Stimulated activated CD8-positive, alpha-beta memory T cell treated with anti-CD3 and anti-CD28 coated beads, Interleukin-2, amount 100 ng/mL, for 1 hour (primary cell): ENCODE measurements at places on chromosomes 16 and 17.

- no peak for DNase-seq
These were observed 12.7 kb downstream of the HSD17B2 start for GRCh38 chr16:82047787-82048186.

DNA sequence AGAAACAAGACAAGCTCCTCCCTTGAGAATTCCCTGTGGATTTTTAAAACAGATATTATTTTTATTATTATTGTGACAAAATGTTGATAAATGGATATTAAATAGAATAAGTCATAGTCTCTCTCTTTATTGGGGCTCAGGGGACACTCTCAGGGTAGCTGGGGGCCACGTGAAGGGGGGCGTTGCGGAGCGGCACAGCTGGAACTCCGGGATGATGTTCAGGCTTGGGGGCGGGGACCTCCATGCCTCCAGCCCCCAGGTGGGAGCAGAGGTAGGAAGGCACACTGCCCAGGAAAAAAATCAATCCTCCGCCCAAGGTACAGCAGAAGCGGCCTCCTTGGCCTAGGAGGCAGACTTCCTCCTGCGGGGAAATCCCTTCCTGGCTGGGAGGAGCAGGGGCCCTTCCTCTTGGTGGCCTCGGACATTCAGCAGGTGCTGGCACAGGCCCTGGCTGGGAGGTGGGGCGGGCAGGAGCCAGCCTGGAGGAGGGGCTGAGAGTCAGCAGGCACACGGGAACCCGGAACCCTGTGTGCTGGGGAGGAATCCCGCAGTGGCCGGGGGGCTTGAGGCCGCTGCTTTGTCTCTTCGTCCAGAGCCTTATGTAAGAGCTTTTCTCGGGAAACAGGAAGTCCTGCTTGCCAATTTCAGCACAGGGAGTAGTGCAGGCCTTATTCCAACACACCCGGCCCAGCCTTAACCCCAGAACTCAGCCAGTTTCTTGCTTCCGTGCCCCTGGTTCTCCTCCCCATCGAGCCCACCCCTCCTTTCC, 591 bp upstream of the TNFSF13 start:
- no peak for DNase-seq

DNA sequence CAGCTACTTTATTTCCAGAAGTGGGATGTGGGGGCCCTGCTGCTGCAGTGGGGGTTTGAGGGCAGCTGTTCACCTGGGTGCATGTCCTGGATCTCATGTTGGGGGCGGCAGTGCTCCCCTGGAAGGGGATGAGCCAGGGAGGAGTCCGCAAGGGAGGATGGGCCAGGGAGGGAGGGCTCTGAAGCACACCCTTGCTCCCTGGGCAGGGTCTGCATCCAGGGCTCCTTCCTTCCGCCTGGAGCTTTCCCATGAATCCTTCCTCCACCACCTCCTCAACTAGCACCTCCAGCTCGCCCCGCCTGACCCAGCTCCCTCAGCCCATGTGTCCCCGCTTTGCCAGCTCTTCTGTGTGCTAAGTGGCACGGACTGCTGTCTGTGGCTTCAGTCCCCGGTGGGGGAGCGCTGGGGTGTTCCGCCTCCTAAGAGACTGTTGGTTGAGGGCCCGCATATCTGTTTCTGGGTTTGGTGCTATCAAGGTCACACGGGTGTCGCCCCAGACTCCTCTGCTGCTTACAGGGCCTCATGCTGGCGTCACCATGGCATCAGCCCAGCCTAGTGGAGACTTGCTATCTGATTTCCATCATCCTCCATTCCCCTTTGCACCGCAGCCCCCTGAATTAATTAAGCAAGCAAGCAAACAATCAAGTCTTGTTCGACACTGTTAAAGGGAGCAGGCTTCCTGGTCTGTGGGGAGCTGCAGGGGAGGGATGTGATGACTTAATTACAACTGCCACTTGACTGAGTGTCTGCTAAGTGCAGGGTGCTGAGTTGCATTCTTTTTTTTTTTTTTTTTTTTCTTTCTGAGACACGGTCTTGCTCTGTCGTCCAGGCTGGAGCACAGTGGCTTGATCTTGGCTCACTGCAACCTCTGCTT, 71.8 kb downstream of the PRKCA start:
- DNase-seq = peak; percentile 61

DNA sequence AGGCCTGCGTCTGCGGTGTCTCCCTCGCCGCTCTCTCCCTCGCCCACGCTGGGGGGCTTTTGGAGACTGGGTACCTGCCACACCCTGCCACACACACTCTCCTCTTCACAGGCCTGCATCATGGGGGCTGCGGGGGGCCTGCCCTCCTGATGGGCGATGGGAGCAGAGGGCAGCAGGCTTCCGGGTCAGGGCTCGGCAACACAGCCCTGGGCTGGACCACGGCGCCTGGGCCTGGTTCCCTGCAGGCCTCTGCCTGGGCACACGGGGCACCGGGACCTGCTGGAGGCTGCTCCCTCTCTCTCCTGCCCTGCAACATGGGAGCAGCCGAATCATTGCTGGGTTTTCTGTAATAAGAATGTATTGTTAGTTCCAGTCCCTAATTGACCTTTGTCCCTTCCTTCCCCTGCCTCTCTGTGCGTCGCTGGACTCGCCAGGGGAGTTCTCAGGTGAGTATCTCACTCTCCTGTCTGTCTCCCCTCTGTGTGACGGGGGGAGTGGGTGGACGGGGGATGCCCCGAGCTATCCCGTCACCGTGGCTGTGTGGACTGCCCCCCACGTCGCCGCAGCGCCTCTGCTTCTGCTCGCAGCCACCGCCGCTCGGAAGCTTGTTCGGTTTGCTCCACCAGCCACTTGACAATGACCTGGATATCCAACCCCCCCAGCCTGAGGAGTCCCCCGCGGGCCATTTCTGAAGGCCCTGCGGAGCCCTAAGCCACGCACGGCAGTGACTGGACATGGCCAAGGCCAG, 13.5 kb downstream of the NME3 start:
- DNase-seq = no peak

DNA sequence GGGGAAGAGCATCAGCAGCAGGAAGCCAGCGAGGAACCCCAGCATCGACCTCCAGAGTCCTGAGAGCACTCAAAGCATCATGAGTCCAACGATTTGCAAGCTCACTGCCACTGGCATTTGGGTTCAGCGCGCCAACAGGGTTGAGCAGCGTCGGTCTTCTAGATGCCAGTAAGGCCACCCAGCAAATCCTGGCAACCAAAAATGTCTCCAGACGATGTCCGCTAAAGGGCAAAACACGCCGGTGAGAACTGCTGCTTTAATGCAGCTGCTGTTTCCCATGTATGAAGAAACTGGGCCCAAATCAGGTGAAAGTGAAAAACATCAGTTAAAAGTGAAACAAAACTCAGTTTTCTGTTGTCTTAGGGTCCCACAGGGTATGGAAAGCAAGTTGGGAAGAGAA, 70.2 kb downstream of the ANKRD11 start:
- DNase-seq = no peak

DNA sequence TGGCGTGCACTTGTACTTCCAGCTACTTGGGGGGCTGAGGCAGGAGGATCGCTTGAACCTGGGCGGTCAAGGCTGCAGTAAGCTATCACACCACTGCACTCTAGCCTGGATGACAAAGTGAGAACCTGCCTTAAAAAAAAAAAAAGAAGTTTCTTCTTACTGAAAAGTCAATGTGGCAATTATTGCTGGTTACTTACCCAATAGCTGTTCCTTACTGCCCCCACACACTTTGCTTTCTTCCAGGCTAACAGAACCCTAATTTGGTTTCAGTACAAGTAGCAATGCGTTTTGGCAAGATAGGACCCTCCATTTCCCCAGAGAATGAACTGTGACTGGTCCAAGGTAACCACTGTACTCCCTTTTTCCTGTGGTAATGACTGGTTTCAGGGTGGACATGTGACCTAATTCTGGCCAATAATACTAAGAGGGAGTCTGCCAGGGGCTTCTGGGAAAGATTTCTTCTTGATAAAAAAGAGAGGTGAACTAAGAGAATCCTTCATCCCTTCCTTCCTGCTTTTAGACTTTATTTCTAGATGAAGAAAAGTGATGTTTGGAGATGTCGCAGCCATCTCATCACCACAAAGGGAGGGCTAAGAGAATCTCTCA, 58.8 kb upstream of the MSI2 start:
- DNase-seq = no peak

DNA sequence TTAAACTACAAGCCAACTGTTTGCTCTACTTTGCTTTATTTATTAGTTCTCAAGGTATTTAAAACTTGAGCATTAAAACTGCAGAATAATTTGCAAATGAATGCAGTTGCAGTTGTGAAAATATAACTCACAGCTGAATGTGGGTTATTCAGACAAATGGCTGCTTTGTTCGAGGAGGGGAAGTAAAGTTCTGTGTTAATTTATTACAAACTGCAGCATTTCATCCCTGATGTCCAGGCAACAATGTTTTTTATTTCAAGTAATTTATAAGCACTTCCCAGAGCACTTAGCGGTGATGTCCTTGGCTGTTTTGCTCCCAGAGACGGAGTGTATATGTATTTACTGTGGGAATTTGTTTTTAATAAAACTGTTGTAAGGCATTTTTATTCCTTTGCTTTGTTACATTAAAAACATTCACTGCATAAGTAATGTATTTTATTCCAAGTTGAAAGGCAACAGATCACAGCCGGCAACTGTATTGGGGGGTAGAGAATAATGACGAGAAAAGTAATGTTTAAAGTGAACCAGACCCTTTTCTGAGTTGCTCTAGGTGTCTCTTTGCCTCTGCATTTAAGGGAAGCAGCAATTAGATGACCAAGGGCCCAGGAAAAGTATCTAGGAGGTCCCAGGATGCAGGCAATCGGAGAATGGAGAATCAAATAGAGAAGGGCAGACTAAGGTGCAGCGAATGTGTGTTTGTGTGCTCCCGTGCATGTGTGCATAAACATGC, 291.2 kb upstream of the SALL1 start:
- DNase-seq = no peak

GRCh38 chr16:3997231-3997841, 116.8 kb upstream of the CREBBP start:
- no peak for DNase-seq

GRCh38 chr17:58059141-58059540, 24.1 kb upstream of the DYNLL2 start:
- DNase-seq = no peak

GRCh38 chr17:46832331-46832821, 13.9 kb upstream of the WNT3 start:
- no peak for DNase-seq

- DNase-seq = no peak
These were observed 5.6 kb downstream of the ALOX12 start for GRCh38 chr17:7001318-7001961.

GRCh38 chr17:41682631-41683030, 6.1 kb upstream of the EIF1 start:
- no peak for DNase-seq

- DNase-seq = no peak
These were observed 17.3 kb upstream of the EEF2K start for GRCh38 chr16:22188595-22189442.

DNA sequence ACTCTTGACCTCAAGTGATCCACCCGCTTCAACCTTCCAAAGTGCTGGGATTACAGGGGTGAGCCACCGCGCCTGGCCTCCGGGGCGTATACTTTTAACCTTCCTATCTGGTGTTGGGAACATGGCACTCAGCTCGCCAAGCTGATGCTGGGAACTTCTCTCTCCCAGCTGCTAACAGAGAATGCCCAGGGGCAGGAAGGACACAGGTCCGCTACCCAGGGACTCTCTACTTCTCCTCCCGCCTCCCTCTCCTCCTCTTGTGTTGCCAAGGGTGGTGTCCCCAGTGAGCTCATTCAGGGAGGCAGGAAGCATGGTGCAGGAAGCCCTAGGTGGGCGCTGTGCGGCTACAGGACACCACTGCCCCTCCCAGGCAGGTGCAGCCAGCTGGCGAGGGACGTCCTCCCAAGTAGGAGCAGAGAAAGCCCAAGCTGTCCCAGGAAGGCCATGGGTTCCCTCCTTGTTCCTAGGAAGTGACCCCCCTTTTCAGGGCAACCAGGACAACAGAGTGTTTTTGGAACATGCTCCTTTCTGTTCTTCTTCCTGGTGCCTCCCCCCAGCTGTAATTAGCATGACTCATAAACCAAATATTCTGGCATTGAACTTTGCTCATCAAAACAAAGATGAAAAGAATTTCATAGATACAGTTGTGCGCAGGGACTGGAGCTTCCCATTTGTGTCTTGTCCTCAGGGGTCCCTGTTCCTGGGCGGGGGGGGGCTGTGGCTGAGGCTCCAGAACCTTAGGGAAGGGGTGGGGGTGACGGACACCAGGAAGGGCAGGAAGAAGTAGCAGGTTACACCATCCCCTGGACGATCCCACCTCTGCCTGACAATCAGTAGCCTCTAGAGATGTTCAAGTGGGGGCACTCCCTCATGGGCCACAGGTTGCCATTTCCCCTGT, 2.7 kb downstream of the C1QTNF1 start:
- no peak for DNase-seq

- DNase-seq = no peak
These were observed 149.4 kb downstream of the KCNJ12 start for GRCh38 chr17:21525464-21526130.

DNA sequence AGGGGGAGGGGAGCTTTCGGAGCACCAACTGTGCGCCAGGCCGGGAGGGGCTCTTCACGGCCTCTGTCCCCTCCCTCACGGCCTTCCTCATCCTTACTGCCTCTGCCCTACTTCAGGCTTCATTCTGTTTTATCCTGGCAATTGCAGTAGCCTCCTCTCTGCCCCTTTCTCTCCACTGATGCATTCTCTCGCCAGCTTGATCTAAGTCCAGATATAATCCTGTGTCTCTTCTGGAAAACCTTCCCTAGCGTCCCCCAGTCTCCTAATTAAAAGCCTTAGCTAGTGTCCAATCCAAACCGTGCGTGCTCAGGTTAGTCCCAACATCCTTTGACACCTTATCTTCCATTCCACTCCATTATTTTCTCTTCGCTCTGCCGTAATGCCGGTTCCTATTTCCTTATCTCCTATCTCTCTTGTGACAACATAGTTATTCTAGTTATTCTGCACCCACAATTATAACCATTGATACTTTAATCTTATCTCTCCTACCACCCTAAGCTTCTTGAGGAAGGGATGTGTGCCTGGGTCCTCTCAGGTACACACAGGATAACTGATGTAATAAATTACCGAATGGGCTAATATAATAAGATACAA, 869 bp downstream of the ZNF48 start:
- DNase-seq = no peak

- DNase-seq = peak; percentile 12
These were observed 717 bp upstream of the CNP start for GRCh38 chr17:41965694-41966462.

GRCh38 chr17:50150354-50151040, at the start of gene PPP1R9B:
Gene PPP1R9B, minus strand, starts transcription at chr17:50150677. Its CDS starts 164 bp downstream, at chr17:50150513.
- no peak for DNase-seq

DNA sequence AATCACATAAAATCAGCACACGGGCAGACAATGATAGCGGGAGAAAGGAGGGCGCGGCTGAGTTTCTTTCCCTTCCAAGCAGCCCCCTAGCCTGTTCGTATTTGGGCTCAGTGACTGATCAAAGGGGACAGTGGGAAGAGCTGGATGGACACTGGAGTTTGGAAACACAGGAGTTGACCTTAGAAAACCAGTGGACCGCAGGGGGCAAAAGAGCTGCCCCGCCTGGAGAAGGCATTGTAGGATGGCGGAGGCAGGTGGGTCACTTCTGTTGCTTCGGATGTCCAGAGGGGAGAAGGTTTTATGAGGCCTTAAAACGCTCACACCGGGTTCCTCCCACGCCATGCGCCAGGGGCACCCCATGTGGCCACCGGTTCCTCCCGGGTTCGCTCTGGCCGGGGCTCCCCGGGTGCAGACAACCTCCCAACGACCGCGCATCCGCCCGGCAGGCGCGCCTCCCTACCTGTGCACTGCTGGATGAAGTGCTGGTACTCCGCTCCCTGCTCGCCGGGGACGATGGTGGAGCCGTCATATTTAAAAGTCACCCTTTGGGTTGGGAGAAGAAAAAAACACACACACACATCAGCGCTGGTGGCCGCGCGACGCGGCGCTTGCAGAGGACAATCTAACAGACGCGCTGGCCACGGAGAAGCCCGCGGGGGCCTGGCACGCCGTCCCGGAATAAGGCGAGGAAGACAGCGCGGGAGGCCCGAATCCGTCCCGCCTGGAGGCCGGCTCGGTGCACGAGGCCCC, 662 bp downstream of the COTL1 start:
- no peak for DNase-seq
